AG08395 (cell line): ENCODE measurements at places on chromosomes 7 and 10.
A peak's percentile ranks its signal among the peaks of the same experiment; 100 is the strongest.

GRCh38 chr7:119196183-119196582 lies 971.7 kb downstream of the ANKRD7 start:
- DNase-seq, result no peak

- no peak for DNase-seq
Measured at GRCh38 chr7:67705850-67706249, 709.2 kb downstream of the TYW1 start.

GRCh38 chr10:62390497-62391176 lies 16.5 kb downstream of the ZNF365 start:
- DNase-seq, result no peak

DNA sequence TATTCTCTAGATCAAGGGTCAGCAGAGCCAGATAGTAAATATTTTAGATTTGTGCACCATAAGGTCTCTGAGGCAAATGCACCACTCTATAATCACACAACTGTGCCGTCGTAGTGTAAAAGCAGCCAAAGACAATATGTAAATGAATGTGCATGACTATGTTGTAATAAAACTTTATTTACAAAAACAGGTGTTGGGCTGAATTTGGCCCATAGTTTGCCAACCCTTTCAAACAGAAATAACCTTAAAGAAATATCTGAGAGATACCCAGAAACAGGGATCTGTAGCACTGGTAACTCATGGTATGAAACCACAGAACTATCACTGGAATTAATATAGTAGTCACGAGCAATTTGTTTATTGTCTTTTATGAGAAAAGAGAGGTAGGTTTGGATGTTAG lies 86.0 kb downstream of the ARID5B start:
- no peak for DNase-seq

- DNase-seq, result no peak
Measured at GRCh38 chr7:40570223-40570622, 435.4 kb downstream of the SUGCT start.

- peak; percentile 81 for DNase-seq
Measured at GRCh38 chr10:16944402-16944801, 127.2 kb upstream of the RSU1 start.

DNA sequence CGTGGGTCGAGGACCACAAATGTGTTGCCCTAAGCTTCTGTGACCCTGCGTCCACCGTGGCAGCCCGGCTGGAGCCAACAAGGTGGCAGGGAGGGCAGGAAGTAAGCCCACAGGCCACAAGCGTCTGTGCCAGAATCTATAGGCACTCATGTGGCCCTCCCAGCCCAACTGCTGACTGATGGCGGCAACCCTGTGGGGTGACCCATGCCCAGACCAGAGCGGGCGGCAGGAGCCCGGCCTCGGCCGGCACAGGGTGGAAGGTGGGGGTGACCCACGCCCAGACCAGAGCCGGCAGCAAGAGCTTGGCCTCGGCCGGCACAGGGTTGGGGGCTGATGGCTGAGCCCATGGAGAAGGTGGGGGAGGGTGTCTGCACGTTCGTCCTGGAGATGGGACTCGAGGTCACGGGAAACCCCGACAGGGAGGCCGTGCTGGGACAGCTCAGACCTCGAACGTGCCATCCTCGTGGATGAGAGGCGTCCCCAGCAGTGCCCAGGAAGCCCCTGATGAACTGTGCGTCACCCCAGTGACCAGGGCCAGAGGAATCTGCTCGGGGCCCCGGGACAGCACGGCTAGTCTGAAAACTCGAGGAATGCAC lies 181.0 kb downstream of the ELFN1 start:
- no peak for DNase-seq
